ENCODE measurements at places on chromosomes 7 and 10.
A peak's percentile ranks its signal among the peaks of the same experiment; 100 is the strongest.

DNA sequence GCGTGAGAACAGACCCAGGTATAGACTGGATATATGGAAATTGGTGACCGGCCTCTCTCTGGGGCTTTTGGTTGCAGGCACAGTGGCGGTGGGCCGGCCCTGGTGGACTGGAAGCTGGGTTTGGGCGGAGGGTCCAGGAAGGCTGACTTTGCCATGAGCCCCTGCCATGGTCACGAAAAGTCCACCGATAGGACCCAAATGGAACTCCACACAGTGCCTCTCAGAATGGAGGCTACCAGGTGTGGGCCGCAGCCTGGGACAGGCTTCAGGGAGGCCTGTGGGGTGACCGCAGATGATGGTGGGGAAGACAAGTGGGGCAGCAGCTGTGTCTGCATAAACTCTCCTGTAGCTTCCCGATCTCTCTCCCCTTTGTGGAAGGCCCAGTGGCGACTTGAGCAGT, 123.2 kb downstream of the DNAJB6 start:
- no peak for DNase-seq

GRCh38 chr10:96497391-96497790, 16.3 kb downstream of the TLL2 start:
- no peak for DNase-seq

- peak; percentile 74 for DNase-seq
Observed at GRCh38 chr10:96532523-96532922, 18.8 kb upstream of the TLL2 start.

DNA sequence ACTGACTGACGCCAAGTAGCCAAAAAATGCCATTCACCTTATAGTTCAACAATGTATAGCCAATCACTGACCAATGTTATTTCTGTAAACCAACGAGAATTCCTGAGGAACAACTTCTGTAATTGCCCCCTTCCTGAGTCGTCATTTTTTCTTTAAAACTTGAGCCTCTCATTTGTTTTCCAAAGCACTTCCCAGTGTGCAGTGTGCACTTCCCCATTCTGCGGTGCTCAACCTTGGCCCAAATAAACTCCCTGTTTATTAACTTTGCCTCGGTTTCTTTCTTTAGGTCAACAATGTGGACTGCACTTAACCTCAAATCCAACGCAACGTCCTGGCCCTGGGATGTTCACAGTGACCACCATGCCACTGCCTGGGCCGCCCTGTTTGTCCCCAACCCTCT, 15.1 kb downstream of the PKD1L1 start:
- no peak for DNase-seq

DNA sequence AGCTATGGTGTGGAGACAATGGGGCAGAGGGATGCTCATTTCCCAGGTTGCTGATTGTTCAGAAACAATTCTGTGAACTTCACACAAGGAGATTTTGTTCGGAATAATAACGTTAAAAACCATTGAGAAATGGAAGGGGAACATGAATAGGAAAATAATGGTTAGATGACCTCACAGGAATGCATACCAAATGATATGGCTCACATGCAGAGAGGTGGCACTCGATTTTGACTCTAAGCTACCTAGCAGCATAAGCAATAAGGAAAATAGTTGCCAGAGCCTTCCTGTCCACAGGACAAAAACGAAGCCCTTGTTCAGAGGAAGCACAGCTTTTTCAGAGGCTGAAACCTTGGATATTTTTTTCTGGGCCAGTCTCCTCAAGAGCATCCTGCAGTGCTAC, 293.1 kb downstream of the ZEB1 start:
- no peak for DNase-seq

- no peak for DNase-seq
Observed at GRCh38 chr7:47651355-47652317, 69.7 kb upstream of the TNS3 start.

- no peak for DNase-seq
Observed at GRCh38 chr7:574661-575395, 55.2 kb upstream of the PDGFA start.

DNA sequence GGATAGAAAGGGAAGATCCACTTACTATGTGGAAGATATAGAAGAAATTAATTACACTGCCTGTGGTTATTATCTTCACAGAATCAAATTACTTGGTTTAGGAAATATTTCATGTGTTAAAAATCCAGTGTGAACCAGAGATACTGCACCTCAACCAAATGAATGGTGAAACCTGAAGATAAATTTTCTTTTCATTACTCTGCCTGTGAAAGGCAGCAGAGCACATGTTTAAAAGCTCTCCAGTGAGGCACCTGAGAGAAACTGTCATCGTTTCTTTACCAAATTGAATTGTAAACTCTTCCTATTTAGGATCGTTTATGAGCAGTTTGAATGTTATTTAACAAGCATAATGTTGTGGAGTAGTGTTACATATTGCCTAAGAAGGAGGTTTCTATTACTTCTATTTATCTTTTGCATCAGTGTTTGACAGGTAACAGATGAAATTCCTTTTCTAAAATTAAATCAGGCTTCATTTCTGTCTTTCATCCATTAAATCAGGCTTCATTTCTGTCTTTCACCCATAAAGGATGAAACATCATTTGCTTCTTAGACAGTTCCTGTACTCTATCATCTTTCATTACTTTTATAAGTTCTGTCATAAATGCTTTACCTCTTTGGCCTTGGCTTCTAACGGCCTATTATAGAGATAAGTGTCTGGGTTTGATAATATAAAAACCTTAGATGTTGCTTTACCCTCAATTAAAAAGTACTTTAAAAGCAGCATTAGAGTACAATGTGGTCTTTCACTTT, 266.6 kb downstream of the NXPH1 start:
- no peak for DNase-seq

DNA sequence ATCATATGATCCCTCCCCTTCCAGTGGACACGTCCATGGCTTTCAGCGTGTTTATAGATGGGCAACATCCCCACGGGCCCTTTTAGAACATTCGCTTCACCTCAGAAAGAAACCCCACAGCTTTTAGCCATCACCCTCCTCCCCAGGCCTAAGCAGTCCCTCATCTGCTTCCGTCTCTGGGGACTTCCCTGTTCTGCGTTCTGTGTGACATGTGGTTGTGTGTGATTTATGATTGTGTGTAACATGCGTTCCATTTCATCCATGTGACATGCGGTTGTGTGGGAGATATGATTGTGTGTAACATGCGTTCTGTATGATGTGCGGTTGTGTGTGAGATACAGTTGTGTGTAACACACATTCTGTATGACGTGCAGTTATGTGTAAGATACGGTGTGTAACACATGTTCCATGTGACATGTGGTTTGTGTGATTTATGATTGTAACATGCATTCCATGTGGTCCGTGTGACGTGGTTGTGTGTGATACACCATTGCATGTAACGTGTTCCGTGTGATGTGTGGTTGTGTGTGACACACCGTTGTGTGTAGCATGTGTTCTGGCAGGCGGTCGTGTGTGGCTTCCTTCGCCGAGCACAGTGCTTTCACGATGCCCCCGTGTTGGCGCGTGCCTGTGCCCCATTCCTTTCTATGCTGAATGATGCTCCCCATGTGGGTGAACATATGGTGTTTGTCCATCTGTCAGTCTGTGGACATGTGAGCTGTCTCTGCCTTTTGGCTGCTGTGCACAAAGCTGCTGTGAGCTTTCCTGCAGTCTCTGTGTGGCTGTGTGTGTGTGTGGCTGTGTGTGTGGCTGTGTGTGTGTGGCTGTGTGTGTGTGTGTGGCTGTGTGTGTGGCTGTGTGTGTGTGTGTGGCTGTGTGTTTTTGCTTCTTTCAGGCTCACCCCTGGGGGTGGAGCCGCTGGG, 26.2 kb downstream of the PWWP2B start:
- no peak for DNase-seq

- no peak for DNase-seq
Observed at GRCh38 chr7:5692112-5692844, 89.2 kb downstream of the RNF216 start.

GRCh38 chr10:85648279-85648754, 718.3 kb downstream of the GRID1 start:
- no peak for DNase-seq

- no peak for DNase-seq
Observed at GRCh38 chr7:69600710-69601519, 2.6 kb downstream of the AUTS2 start.

- no peak for DNase-seq
Observed at GRCh38 chr7:22979861-22980260, 34.1 kb downstream of the HYCC1 start.

DNA sequence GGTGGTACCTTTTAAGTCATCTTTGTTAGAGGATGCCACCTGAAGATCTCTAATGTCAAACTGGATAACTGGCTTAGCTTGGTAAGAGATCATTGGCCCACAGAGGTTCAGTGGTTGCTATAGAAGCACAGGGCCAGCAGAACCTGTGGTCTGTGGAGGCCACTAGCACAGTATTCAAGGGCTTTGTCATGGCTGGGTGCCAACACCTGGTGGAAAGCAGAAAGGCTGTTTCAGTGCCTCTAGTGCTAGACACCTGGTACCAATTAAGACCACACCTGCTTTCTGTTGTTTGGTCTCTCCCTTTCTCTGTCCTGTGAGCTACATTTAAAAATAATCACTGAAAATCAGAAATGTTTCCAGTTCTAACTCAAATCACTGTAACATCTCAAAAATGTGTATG, 10.0 kb upstream of the PCGF5 start:
- DNase-seq: no peak

DNA sequence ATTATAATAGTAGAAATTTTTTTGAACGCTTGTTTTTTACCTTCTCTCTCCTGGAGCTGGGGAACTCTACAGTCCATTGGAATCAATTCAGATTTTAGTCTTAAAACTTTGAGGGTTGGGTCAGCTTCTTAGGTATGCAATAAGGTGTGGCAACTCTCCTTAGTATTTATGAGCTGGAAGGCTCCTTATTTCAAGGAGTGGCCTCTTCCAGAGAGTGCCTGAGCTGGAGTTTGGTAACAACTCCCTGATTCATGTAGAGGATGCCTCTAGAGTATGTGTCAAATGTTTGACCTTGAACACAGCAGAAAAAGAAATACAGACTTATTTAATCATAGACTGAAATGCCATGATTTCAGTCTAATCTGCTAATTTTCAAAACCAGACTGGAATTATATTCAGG, 11.1 kb downstream of the CDK14 start:
- no peak for DNase-seq

DNA sequence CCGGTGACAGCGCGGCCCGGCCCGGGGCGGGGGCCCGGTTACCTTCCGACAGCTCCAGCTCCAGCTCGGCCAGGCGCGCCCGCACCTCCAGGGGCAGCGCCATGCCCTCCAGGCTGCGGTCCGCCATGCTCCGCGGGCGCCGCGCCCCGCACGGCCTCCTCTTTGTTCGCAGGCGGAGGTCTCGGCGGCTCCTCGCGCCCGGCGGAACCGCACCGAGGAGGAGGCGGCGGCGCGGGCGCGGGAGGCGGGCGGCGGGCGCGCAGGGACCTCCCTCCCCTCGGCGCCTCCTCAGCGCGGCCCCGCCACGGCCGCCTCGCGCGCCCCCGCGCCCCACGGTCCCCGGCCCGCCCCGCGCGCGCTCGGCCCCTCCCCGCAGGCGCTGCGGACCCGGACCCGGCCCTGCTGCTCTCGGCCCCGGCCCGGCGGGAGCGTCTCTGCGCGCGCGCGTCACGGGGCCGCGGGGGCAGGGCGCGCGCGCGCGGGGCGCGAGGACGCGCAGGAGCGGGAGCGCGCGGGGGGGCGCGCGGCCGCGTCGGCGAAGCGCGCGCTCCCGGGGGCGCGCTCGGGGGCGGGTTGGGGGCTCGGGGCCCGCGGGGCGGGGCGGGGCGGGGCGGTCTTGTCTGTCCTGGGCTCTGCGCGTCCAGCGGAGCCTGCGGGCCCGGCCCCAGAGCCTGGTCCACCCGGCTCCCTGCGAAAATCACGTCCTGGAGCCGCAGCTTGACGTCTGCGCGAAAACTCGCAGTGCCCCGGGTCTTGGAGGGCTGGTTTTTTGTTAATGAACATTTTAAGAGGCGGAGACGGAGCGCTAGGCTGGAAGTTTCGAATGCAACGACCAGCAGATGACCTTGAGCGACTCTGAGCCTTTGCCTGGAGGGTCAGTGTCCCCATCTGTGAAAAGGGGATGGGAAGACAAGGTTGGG, at the start of gene DIP2C:
Gene DIP2C (minus strand): TSS at position 217 of the 920 bp plus-strand sequence. CDS start 90 bp downstream, at position 127.
- no peak for DNase-seq

DNA sequence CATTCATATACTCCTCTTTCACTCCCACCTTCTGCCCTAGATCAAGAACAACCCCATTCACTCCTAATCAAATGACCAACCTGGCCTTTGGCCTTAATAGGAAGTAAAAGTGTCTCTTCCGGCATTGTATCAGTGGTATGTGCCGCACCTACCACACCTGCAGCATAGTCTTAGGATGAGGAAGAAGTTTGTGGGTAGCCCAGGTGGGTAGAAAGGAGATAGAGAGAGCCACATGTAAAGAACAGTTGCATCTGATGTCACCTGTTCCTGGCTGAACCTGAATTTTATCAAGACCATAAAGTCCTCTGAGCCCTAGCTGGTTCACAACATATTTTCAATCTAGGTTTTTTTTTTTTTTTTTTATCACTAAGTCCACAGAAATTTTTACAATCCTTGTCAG, 55.5 kb upstream of the PTPN12 start:
- DNase-seq: no peak

DNA sequence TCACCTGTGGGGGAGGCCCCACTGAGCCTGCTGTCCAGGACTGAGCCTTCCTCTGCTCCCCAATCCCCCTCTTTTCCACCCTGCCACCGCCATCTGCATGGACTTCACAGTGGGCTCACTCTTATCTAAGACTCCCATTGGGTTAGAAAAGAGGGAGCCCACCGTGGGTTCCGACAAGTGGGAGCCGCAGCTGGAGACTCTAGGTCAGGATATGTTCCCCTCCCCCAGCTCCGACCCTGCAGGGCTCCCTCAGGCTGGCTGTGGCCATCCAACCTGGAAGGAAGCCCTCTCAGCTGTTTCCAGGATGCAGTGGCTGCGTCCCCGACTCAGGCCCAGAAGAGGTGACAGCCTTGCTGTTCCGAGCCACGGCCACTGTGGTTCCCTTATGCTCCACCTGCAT, 4.8 kb downstream of the WDR86 start:
- DNase-seq: no peak

GRCh38 chr7:1693991-1694524, 24.0 kb downstream of the ELFN1 start:
- no peak for DNase-seq

DNA sequence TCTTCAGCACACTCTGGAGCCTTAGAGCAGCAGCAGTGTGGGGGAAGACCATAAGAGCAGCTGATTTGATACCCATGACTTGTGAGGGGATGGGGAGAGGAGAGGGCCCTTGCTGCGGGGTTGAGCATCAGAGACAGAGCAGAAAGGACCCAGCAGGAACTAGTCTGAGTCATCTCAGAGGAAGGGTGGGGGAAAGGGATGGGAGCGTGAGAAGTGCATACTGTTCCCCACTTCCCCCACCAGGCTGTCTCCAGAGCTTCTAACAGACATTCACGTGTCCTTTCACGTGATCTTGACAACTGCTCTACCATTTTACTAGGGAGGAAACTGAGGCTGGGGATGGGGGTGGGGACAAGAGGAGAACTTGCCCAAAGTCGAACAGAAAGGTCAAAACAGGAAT, 38.7 kb downstream of the FAM241B start:
- DNase-seq: no peak

DNA sequence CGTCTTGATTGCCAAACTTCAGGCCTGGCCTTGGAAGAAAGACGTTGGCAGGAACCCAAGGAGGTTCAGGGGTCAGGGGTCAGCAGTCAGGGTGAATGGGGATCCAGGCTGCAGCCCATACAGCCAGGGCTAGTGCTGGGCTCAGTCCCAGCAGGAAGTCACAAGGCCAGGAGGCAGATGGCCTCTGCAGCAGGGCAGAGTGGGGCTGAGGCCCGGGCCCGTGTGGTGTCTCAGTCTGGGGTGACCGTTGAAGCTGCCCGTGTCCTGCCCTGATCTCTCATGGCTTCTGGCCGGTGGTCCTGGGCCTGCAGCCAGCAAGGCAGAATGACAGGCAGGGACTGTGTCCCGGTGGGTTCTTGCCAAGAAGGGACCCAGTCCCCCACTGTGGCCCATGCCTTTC, 26.6 kb upstream of the PURB start:
- DNase-seq: no peak

Measured in hematopoietic multipotent progenitor cell treated with erythropoietin and hydrocortisone succinate and interleukin-3 and kit ligand, for 17 days (in vitro differentiated cells).